ENCODE measurements at places on chromosomes 7 and 10. TPM values are rescaled to one million over a fixed set of nuclear protein-coding genes. Genes with fewer than 3 reads are reported as not detected.

The CALHM1 gene
- not detected for total RNA-seq

The ASZ1 gene
- not detected for total RNA-seq

The NUTM2E gene
- total RNA-seq, result 0.53 TPM

The MSS51 gene
- total RNA-seq, result 0.71 TPM

The COL13A1 gene
- 0.63 TPM for total RNA-seq

The SAP25 gene
- total RNA-seq, result 1.3 TPM

The HECW1 gene
- total RNA-seq, result 12.7 TPM

The SEC23IP gene
- 45.1 TPM for total RNA-seq

The BTBD16 gene
- total RNA-seq, result 0.82 TPM

The SEPHS1 gene
- total RNA-seq, result 66.5 TPM

The ARHGAP22 gene
- 3.7 TPM for total RNA-seq

The ASIC3 gene
- total RNA-seq, result 4.3 TPM

The CTAGE8 gene
- not detected for total RNA-seq

The VAX1 gene
- 1.7 TPM for total RNA-seq

The ADRB1 gene
- total RNA-seq, result 0.84 TPM

The NPTX2 gene
- 0.06 TPM for total RNA-seq

The SNCG gene
- total RNA-seq, result 14.6 TPM

The PLXNA4 gene
- total RNA-seq, result 1.9 TPM

The ARHGEF35 gene
- total RNA-seq, result 0.26 TPM

The ENTPD1 gene
- total RNA-seq, result 0.02 TPM

The PTPRZ1 gene
- not detected for total RNA-seq

The TAS2R3 gene
- total RNA-seq, result not detected

The MYOZ1 gene
- not detected for total RNA-seq

The NRCAM gene
- 73.8 TPM for total RNA-seq

All from A549 treated with CORT108297 at 1 μM for 4 hours (cell line).